ENCODE measurements at places on chromosomes 1 and 21. TPM values are rescaled to one million over a fixed set of nuclear protein-coding genes. Genes with fewer than 3 reads are reported as not detected.

DNA sequence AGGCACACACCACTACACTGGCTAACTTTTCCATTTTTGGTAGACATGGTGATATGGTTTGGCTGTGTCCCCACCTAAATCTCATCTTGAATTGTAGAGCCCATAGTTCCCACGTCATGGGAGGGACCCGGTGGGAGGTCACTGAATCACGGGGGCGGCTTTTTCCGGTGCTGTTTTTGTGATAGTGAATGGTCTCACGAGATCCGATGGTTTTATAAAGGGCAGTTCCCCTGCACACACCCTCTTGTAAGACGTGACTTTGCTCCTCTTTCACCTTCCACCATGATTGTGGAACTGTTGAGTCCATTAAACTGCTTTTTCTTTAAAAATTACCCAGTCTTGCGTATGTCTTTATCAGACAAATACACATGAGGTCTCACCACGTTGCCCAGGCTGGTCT lies 1.3 kb upstream of the FTCD start:
- DNase-seq = no peak

- peak; percentile 42 for DNase-seq
Measured at GRCh38 chr1:79716447-79716846, 709.9 kb upstream of the ADGRL4 start.

DNA sequence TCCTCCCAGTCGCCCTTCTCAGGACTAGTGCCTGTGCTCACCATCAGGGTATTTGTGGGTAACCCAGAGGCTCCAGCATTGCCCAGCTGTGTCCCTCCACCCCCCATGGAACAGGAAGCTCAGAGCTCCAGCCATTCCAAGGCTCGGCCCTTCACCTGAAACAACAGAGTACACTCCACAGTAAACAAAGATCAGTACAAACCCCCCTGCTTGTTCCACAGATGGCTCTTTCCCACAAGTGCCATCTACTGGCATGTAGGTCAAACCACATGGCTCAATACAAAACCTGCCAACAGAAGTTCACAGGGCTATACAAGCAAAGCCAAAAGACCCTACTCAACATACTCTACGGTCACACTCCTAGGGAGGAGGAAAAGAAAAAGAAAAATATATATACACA lies 258.7 kb downstream of the AGBL4 start:
- peak; percentile 24 for DNase-seq

- DNase-seq = no peak
Measured at GRCh38 chr1:225812488-225813213, 2.7 kb downstream of the EPHX1 start.

DNA sequence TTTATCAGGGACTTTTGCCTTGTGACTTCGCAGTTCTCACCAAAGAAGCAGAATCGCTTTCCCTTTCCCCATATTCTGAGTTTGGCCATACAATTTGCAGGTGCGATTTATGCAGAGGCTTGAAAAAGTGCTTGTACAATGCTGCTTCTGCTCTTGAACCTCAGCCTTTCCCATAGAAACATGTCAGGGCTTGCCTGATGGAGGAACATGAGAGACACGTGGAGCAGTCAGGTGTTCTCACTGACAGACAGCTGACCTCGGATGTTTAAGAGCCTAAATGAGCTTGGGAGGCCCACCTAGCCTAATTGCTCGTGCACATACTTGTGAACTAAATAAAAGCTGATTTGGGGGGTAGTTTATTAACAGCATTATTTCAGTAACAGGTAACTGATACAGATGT lies 290.0 kb downstream of the S1PR1 start:
- no peak for DNase-seq

DNA sequence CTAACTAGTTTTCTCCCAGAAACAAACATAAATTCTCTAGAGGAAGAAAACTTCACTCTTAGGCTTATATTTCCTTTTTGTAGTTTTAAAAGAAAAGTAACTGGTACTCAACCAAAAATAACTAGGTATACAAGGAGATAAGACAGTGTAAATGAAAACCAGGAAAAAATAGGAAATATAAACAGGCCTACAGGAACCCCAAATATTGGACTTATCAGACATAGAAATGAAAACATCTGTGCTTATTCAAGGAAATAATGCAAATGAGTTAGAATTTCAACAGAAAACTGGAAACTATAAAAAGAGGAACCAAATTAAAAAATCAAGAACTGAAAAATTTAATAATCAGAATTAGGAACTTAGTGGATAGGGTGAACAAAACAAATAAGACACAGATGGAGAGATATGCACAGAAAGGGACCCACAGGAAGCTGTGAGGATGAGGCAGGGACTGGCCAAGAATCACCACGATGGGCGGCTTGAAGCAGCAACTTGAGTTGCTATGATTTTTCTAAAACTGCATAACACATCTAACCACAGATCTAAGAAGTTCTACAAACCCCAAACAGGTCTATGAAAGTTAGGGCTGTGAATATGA lies 67.5 kb upstream of the ACTRT2 start:
- no peak for DNase-seq

DNA sequence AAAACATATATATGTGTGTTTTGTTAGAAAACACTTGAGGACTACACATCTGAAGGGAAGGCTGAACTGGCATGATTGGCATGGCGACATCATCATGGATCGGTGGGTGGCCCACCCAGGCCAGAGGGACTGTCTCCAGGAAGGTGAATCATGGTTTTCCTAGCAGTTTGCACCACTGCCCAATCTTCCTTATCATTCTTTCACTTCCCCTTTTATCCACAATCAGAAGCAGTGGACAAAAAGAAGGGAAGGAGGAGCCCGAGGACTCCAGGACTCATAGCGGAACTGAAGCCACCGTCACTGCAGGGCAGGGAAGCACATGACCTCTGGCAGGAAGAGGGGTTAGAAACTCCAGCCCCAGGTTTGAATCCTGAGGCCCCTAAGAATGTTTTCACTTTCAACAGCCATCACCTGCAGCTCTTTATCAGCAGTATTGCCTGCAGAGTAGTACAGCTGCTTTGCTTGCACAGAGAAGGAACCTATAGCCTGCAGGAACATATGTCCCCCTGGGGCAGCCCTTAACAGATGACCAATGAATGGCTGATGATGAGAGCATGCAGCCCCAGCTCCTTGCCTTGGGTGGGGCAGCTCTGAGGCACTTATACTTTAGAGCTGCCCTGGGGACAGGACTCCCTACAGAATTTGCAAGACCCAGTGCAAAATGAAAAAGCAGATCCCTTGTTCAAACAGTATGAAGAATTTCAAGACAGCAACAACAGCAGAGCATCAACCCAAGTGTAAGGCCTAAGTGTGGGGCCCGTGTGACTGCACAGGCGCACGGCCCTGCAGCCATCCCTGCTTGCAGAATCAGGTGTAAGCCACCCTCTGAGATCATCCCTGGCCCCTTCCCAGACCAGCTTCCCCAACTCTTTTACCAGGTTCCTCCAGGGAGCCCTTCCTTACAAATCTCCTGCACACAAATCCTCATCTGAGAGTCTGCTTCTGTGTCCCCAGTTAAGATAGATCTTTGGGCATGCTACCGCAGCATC lies 241.8 kb upstream of the IRF2BP2 start:
- DNase-seq = no peak

DNA sequence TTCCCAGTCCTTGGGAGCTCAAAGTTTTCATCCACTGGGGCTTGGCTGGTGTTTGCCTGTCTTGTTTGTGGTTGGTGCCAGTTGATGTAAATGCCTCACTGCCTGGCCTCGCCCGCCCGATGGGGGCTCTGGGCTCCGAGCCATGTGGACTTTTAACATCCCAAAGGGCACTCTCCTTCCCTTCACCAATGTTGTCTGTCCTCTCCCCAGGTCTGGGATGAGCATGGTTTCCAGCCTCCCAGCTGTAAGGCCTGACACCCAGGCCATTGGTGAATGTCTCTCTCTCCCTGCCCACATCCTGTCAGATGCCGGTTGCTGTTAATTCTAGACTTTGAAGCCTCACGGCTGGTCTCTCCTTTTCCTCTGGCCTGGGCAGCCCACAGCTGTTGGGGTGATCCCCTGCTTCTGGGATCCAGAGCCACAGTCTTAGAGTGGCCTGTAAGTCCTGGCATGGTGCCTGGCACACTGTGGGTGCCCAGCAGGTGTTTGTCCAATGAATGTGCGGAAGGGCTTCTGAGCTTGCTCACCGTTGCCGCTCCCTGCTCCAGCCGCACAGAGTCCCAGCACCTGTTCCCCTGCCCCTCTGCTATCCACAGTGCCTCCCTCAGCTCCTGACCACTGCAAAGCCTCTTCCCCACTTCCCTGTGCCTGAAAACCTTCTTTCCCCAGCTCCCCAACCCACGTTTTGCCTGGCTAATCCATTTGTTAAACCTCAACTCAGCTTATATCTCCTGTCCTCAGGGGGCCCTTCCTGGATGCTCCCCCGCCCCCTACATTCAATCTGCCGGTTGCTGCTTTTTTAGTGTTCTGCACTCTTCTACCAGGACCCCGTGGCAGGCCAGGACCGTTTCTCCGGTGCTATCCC lies 3.3 kb upstream of the C1orf174 start:
- no peak for DNase-seq

- DNase-seq = no peak
Measured at GRCh38 chr1:34695580-34695979, 59.3 kb upstream of the GJB5 start.

DNA sequence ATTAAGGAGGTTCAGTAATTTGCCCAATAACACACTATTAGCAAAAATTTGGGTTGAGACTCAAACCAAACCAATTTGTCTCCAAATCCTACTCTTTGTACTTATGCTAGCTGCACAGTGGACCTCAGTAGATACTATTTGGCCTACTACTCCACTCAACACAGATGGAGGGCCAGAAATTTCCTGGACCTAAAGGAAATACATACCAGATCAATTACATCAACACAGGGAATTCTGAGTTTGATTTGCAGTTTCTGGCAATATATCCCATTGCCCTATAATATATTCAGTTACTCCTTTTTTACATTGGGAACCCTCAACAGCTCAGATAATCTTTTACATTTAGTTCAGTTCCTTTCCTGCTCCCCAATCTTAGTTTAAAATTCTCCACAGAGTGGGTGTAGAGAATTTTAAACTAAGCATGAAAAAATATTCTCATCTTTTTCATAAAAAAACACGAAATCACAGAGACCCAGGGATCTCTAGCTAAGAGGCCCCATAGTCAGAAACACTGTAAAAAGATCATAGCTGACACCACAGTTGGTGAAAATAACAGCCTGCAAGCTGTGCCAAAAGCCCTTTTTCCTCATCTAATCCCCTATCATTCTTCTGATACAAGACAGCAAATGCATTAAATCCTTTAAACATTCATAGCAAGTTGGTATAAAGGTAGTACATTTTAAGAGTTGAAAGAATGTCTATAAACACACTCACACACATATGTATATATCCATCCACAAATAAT lies 317.7 kb upstream of the ESRRG start:
- no peak for DNase-seq

Gene KCNN3
- total RNA-seq = not detected

Gene LHX8
- not detected for total RNA-seq

Gene PPIAL4G
- total RNA-seq = not detected

Gene MYOC
- not detected for total RNA-seq

Gene VWA5B1
- not detected for total RNA-seq

Gene SPSB1
- 11.9 TPM for total RNA-seq

Gene UTP25
- total RNA-seq = 6.7 TPM
